NCI-H2227 treated with DMSO at 0.1 percent for 48 hours (cell line): ENCODE measurements at places on chromosomes 5 and 9.

GRCh38 chr5:150177721-150178120 lies 11.1 kb downstream of the CDX1 start:
- no peak for DNase-seq

- no peak for DNase-seq
These were observed 133.8 kb downstream of the MRPS30 start for GRCh38 chr5:44942524-44943001.

DNA sequence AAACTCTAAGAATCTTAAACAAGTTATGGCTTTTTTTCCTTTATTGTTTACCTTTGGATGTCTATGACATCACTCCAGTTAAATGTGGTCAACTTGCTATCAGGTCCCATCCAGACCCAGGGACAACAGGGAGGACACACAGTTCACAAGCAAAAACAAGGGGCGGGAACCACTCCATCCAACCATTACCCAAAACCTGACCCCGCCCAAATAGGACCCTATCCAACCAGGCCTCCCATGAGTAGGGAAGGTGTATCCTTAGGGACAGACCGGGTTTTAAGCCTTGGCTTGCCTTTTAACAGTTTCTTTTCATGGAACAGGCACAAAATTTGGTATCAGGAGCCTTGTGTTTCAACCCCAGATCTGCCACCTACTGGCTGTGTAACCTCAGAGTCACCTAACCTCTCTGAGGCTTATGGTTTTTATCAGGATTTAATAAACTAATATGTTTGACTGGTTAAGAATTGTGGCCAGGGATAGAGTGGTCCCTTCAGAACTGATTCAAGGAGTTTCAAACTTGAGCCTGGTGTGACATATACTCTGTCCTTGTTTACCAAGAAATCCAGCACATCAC lies 127.7 kb upstream of the RAD23B start:
- no peak for DNase-seq

DNA sequence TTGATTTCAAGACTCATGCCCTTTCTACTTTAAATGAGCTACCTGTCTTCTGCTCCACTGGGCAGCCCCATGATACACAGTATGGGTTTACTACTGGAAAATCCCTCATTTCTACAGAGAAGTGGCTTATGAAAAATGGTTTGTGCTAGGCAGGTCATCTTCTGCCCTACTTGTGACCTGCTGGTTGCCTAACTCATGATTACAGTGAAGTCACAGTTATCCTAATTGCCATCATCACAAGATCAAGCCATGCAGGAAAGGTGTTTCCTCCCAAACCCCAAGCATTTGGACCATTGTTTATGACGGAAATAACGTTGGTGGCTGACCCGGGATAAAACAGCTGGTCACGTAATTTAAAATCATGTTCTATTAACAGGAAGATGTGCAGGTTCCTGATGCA lies 330.6 kb downstream of the ACTL7B start:
- DNase-seq = no peak

GRCh38 chr9:124795881-124796431 lies 19.0 kb downstream of the OLFML2A start:
- no peak for DNase-seq

DNA sequence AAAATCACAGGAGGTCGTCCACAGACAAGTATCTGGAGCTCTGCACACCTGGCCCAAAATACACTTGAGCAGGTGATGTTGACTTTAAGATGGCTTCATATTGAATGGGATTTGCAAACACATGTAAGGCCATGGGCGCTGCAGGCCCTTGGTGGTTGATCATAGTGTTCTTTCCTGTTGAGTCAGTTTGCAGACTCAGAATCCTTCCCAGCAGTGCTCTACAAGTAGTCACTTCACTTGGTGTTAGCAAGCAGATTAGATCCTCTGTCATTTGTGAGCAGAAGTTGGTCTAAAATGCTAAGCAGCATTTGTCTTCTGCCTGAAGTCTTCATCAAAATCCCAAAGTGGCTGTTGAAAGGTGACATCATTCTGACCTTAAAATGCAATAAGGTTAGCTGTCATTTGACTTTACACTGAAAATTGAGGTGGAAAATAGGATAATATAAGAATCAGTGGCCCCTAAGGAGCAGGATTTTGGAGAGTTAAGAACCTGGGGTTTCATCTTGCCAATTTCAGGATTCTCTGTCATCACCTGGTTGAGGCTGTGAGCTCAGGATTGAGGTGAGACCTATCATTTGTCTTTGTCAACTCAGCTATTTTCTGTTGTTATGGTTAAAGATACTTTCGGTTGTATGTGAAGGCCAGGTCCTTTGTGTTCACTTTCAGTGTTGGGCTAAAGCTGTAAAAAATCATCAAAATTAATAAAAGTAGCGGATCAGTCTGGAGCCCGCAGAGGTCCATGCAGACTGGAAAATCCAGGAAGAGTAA lies 114.5 kb downstream of the LRRC70 start:
- DNase-seq = no peak
